GM12891 (cell line): ENCODE measurements at places on chromosomes 11 and 22.

GRCh38 chr11:128872094-128872493, 5.0 kb upstream of the KCNJ1 start:
- DNase-seq, result no peak

GRCh38 chr11:65891219-65892136, 1.0 kb downstream of the CCDC85B start:
- no peak for DNase-seq

DNA sequence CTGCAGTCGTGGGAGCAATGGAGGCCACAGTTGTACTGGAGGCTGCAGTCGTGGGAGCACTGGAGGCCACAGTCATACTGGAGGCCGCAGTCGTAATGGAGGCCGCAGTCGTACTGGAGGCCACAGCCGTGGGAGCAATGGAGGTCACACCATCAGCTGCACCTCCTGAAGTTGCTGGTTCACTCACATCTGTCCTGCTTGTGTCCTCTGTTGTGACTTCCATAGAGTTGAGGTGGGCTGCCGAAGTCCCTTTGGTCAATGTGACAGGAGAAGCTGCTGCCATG, 9.3 kb downstream of the C11orf24 start:
- DNase-seq, result no peak

GRCh38 chr11:73262851-73263495, 9.2 kb upstream of the P2RY6 start:
- no peak for DNase-seq

- no peak for DNase-seq
These were observed 785.6 kb downstream of the TBC1D22A start for GRCh38 chr22:47547881-47548650.

- DNase-seq, result no peak
These were observed 725 bp downstream of the CASTOR1 start for GRCh38 chr22:30288419-30289140.

DNA sequence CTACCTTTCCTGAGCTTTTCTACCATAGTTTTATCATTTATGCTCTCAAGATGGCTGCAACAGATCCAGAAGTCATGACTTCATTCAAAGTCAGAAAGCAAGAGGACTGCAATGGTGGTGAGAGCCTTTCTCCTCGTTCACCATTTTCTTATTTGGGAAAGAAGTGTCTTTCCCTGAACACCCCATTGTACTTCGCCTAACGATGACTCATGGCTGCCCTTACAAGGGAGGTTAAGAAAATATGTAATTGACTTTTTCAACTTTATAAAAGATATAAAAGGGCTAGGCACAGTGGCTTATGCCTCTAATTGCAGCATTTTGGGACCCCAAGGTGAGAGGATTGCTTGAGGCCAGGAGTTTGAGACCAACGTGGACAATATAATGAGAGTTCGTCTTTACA, 541.7 kb downstream of the METTL15 start:
- DNase-seq, result no peak

GRCh38 chr22:45335854-45336522, 26.3 kb downstream of the FAM118A start:
- DNase-seq, result no peak
